ENCODE measurements at places on chromosomes 5 and 9.
A peak's percentile ranks its signal among the peaks of the same experiment; 100 is the strongest.

DNA sequence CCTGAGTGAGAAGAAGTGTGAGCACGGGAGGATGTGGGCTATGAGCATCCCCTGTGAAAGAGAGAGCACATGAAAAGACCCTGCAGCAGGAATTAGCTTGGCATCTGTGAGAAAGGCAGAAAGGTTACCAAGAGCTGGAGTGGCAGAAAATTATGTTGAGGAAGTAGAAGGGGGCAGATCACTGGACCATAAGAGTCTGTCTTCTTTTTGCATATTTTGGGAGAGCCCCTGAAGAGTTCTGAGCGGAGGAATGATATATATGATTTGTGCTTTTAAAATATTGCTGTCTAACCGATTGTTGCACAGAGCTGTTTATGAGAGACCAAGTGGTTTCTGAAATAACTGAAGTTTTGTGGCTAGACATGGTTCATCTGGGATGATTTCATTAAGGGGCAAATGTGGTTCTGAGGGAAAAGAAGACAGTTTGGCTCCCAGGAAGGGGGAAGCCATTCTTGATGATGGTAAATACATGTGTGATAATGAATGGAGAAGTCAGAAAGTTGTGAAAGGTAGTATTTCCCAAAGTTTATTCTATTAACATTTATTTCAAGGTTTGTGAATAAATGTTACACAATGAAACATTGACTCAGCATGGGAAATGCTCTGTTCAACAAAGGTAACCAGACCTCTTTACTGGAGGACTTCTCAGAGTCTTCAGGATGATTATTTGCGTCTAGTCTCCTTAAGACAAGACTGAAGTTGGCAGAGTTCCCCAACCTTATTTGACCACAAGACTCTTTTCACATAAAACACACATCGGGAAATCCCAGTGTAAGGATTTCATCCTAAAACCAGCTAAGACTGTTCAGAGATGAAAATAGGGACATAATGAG is 31.5 kb upstream of the ADRB2 start:
- no peak for DNase-seq

- DNase-seq, result no peak
Observed at GRCh38 chr5:134053314-134053839, 48.6 kb upstream of the VDAC1 start.

DNA sequence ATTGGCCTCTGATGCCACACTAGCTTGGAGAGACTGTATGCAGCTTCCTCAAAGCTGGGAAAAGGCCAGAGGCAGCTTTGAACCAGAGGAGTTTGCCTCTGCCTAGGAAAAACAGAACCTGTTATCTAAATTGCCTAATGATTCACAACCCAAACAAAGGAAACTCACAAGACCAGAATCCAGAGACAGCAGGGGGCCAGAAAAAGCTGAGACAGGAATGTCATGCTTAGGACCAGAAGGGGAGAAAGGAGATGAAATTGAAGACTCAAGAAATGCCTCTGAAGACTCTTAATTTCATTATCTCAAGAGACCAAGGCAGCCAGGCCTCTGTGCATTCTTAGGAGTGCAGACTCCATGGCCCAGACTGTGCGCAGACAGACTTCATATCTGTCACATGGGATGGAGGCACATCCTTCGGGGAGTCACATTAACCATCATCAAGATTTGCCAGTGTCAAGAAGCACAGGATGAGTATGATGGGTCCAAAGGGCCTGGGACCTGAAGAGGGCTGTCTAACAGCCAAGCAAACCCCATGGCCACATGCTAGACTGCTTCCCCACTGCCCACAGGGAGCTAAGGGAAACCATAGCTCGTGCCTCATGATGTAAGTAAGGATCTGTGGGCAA is 57.3 kb downstream of the ARSB start:
- DNase-seq, result no peak

GRCh38 chr5:41447650-41448510 is 62.5 kb downstream of the PLCXD3 start:
- DNase-seq, result no peak

DNA sequence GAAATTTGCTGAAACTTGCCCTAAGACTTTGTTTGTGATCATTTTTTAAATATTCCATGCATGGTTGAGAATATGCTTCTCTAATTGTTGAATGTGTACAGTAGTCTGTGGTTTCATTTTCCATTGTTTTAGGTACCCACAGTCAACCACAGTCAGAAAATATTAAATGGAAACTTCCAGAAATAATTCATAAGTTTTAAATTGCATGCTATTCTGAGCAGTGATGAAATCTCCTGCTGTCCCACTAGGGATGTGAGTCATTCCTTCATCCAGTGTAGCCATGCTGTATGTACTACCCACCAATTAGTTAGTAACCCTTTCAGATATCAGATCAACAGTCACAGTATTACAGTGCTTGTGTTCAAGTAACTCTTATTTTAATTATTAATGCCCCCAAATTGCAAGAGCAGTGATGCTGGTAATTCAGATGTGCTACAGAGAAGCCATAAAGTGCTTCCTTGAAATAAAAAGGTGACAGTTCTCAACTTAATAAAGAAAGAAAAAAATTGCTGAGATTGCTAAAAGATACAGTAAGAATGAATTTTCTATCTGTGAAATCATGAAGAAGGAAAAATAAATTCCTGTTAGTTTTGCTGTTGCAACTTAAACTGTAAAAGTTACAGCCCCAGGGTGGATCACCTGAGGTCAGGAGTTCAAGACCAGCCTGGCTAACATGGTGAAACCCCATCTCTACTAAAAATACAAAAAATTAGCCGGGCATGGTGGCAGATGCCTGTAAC is 79.9 kb upstream of the FBXL17 start:
- DNase-seq, result no peak

- DNase-seq, result no peak
Observed at GRCh38 chr9:87436716-87437115, 61.0 kb upstream of the DAPK1 start.

DNA sequence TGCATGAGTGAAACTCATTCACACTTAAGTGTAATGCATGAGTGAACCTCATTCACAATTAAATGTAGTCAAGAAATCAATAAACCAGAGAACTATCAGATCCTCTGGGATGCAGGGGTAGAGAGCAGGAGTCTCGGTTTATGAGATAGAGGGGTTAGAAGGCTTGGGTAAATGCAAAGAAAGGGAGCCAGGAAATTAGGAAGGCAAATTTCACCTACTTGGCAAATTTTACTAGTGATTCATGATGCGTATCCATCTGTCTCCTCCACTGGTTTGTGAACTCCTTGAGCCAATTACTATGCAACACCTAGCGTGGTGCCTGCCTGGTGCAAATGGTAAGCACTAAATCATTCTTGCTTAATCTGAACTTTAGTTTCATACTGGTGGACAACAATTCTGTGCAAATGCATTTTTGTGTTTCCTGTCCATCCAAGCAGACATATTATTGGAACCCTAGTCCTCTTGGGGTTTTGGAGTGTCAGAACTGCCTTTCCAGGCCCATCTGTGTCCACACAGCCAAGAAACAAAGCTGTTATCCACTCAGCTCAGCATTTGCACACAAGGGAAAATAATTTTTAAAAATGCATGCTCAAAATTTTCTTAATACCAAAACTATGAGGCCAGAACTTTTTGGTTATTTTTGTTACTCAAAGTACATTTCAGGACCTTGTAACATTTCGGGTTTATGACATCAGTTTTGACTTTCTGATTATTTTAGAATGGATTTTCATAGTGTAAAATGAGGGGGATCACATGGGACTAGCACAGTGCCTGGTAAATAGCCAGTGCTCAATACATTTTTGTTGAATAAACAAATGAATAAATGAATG is 5.2 kb downstream of the HAPLN1 start:
- no peak for DNase-seq

GRCh38 chr5:116766470-116766947 is 191.9 kb upstream of the SEMA6A start:
- no peak for DNase-seq

- no peak for DNase-seq
Observed at GRCh38 chr5:74013222-74013621, 387.2 kb downstream of the ARHGEF28 start.

- no peak for DNase-seq
Observed at GRCh38 chr9:90925581-90926257, 124.1 kb downstream of the SYK start.

GRCh38 chr5:114361724-114362196 is at the start of gene KCNN2:
Gene KCNN2 (plus strand): TSS chr5:114362070. CDS start chr5:114362140, 70 bp downstream.
- peak; percentile 83 for DNase-seq

- DNase-seq, result no peak
Observed at GRCh38 chr5:97453263-97453662, 270.2 kb upstream of the RIOK2 start.

- no peak for DNase-seq
Observed at GRCh38 chr5:135155616-135156214, 121.7 kb upstream of the PITX1 start.

GRCh38 chr9:13716601-13717321 is 437.3 kb upstream of the MPDZ start:
- DNase-seq, result no peak

GRCh38 chr5:177325868-177326381 is 14.2 kb upstream of the MXD3 start:
- no peak for DNase-seq

- DNase-seq, result no peak
Observed at GRCh38 chr9:99103054-99103895, 1.6 kb upstream of the TGFBR1 start.

GRCh38 chr5:78747705-78748359 is 99.3 kb upstream of the LHFPL2 start:
- no peak for DNase-seq

GRCh38 chr9:89805571-89806292 is 200.9 kb downstream of the GADD45G start:
- no peak for DNase-seq

GRCh38 chr9:34385561-34386230 is 9.0 kb upstream of the MYORG start:
- DNase-seq, result no peak

DNA sequence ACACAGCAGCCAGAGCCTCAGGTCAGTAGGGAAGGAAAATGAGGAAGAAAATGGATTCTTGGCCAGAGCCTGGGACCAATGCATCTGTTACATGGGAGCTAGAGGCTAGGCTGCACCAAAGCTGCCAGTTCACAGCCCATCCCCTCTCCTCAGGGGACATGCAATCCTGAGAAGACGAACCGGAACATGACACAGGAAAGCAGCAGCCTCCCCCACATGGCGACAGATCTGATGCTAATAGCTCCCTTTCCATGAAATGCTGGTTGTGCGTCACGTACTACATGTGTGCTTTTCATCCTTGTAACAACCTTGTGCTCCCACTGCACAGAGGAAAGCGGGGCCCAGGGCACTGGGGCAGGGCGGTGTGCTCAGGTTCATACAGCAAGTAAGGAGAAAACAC is 67.5 kb downstream of the PRRT1B start:
- no peak for DNase-seq

- DNase-seq, result no peak
Observed at GRCh38 chr5:136038635-136039034, 9.8 kb downstream of the TGFBI start.

- DNase-seq, result no peak
Observed at GRCh38 chr5:110736753-110737152, 2.1 kb upstream of the SLC25A46 start.

GRCh38 chr9:135144581-135145170 is 57.2 kb downstream of the OLFM1 start:
- DNase-seq, result no peak

DNA sequence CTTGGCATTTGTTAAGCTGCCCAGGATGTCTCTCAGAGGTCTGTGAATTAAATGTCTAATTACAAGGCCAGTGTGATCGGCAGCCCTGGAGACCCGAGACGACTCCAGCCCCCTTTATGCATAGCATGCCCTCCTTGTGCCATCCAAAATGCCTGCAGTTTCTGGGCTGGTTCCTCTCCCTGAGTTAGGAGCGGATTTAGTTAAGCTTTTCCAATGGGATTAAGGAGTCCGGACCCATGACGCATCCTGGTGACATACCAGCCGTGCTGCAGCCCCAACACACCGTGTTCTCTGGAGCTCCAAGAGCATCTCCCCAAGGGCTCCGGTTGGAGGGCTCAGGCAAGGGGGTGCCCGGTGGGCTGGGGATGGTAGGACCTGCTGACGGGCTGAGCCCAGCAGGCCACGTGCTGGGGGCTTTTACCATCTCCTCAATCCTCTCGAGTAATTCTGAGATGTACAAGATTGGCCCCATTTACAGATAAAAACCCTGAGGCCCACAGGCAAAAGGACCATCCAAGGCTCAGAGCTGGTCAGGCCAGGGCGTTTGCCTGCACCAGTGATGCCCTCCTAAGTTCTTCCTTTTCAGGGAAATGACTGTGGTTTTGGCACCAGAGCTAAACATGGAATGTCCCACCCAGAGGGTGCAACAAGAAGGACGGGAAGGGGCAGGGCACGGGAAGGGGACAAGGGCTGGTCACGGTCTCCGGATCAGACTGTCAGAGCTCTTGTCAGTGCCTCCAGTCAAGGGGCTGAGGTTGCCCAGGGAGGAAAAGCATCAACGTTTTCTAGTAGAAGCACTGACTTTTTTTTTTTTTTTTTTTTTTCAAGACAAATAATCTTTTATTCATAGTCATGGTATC is 82.6 kb upstream of the PHYKPL start:
- DNase-seq, result no peak

DNA sequence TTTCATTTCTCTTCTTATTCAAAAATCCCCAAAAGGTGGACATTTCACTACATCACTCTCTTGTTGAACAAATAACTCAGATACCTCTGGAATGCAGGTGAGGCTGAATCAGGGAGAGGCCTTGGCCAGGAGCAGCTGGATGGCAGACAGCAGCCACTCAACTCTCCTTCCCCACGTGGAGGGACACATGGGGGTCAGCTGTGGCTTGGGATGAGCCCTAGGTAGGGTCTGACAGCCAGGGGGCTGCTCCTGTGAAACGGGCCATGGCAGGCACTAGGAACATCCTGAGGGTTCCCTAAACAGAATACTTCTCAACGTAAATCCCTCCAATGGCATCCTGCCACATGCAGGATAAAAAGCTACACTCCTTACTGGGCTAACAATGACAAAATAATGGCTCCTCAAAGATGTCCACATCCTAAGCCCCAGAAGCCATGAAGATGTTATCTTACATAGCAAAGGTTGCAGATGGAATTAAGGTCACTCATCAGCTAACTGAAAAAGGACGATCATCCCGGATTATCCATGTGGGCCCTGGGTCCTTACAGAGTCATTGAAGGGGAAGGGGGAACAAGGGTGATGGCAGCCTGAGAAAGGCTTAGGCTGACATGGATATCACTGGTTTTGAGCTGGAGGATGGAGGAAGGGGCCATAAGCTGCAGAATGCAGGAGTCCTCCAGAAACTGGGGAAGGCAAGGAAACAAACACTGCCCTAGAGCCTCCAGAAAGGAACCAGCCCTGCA is 31.4 kb upstream of the S1PR3 start:
- DNase-seq, result no peak

DNA sequence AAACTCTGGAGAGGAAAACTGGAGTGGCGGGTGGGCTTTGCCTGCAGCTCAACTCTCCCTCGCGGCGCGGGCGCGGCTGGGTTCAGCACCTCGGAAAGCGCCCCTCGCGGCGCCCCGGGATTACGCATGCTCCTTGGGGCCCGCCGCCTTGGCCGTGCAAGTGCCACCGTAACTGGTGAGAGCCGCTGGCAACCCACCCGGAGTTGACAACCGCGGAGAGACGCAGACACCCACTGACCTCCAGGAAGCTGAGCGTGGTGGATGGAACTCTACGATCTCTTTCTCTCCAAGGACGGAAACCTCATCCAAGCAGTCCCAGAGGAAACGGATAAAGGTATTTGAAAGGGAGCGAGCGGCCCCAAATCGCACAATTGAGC is 194 bp upstream of the RXFP3 start:
- peak; percentile 51 for DNase-seq

GRCh38 chr5:139141446-139142204 is 56.5 kb downstream of the SIL1 start:
- DNase-seq, result peak; percentile 45
